HT1080 (cell line): ENCODE measurements at places on chromosomes 5 and 9. TPM values are rescaled to one million over a fixed set of nuclear protein-coding genes. Genes with fewer than 3 reads are reported as not detected.

DNA sequence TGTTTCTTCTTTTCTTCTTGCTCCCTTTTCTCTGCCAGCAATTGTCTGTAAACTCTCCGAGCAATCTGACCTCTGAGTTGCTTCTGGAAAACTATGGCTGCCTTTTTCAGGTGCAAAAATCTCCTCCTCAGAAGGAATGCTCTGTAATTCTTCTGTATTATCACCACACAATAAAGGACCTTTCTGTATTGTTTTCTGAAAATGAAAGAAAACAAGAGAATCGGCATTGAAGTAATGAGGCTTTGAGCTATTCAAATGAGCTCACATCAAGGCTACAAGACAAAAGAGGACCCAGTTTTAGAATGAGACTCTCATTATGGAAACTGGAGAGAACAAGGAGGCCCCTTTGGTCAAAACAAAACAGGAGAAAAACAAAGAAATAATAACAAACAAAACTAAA is 86.2 kb upstream of the RETREG1 start:
- DNase-seq = no peak

DNA sequence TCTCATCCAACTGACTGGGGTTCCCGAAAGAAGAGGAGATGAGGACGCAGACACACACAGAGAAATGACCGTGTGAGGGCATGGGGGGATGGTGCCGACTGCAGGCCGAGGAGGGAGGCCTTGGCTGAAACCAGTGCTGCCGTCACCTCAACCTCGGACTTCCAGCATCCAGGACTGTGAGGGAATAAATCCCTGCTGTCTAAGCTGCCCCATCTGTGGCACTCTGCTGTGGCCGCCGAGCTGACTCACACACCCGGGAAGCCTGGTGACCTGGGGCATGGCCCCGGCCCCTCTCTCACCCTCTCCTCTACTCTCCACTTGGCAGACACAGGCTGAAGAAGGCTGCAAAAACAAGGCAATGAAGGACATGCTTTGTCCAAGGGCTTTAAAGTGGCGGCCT is 4.4 kb upstream of the COL5A1 start:
- DNase-seq = peak; percentile 47

GRCh38 chr5:106873568-106873967 is 797.2 kb downstream of the EFNA5 start:
- DNase-seq = peak; percentile 42

GRCh38 chr9:125241863-125242739 is 958 bp upstream of the HSPA5 start:
- no peak for DNase-seq

- DNase-seq = no peak
Measured at GRCh38 chr9:122392714-122393113, 21.9 kb downstream of the PTGS1 start.

DNA sequence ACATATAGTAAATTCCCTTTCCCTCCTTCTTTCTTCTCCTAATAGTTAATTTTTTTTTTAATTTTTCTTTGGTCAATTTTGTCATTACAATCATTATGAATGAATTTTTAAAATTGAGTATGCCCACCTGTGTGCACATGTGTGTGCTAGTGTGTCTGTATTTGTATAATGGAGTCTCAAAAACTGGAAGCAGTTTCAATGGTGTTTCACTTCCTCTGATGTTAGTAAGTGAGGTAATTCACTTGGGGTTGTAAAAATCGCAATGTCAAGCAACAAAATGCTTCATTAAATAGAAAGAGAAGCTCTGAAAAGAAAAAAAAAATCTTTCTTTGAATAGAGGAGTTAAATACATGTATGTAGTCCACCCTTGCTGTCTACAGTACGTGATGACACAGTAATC is 1467.6 kb upstream of the NUDT12 start:
- no peak for DNase-seq

- DNase-seq = no peak
Measured at GRCh38 chr5:169942181-169942580, 38.1 kb downstream of the INSYN2B start.

DNA sequence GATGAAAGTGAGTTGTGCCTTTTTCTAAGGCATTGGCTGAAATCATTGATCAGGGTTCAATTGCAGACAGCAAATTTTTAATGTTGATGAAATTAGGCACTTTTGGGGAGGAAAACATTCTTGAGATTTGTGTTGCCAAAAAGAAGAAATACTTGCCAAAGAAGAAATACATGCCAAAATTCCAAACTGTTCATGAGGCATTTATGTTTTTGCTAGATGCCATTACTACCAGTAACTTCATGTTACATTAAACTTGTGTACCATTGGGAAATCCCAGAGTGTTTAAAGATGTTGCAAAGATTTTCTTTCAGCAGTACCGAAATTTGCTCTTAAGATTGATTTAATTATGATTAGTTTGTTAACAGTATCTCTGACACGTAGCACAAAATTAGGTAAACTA is 7.0 kb downstream of the XRCC4 start:
- no peak for DNase-seq

GRCh38 chr5:93636837-93637236 is 53.8 kb downstream of the NR2F1 start:
- no peak for DNase-seq

- DNase-seq = no peak
Measured at GRCh38 chr9:80062567-80062966, 490.8 kb downstream of the TLE4 start.

DNA sequence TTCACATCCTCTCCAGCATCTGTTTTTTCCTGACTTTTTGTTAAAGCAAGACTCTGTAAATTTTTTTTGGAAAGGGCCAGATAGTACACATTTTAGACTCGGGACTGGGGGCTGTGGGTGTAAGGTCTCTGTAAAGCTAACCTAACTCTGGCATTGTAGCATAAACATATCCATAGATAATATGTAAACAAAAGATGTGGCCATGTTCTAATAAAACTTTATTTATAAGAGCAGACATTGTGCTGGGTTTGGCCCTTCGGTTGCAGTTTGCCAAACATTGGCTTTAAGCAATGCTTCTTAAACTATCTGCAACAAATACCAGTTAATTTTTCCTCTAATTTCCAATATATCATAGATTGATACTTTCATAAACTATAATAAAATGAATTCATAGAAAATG is 605.2 kb downstream of the EBF1 start:
- no peak for DNase-seq

DNA sequence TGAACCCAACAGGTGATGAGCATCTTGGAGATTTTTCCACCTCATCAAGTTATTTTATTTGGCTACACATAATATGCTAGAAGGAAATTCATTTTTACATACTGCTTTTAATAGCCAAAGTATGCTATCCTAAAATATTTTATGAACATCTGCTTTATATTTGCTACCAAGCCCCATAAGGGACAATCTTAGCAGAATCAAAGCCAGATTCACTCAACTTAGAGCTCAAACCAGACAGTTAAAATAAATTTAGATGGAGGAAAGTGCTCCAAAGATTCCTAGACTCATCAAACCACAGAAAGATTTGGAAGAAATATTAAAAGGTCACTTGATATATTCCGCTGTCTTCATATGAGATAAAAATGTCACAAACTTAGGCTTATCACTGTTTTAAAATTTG is 637.1 kb upstream of the CCNG1 start:
- no peak for DNase-seq

DNA sequence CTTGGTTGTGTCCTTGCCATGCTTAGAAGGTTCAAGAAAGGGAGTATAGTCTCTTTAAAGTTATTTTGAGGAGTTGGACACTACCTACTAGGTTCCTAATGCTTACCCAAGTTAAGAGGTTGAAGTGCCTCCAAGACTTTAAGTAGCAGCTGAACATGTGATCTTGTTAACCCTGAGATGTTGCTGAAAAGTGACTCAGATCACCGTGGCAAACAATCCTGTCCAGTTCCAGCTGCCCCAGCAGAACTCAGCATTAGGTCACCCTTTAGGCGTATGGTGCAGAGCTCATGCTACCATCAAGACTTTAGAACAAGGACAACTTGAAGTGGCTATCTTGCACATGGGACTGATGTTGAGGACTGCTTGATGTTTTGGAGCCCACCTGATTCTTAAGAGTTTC is 22.5 kb downstream of the ZNF462 start:
- DNase-seq = peak; percentile 89

- DNase-seq = no peak
Measured at GRCh38 chr9:27634879-27635278, 61.6 kb upstream of the C9orf72 start.

DNA sequence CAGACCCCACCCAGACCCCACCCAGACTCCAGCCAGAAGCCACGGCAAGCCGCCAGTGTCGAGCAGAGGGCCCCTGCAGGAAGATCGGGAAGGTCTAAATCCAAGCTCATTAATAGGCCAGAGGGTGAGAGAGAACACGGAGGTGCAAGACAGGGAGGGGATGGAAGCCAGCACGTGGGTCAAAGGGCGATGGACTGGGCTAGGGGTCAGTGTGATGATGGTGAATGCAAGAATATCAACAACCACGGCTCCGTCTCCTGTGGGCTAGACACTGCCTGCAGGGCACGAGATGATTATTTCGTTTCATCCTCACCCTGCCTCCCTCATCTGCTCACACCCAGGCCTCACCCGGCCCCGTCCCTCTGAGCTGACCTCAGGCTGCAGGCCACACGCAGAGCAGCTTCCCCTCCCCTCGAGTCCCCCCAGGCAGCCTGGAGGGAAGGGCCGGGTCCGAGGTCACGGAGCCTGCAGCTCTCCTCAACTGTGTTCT is 122.0 kb downstream of the COL23A1 start:
- DNase-seq = no peak

DNA sequence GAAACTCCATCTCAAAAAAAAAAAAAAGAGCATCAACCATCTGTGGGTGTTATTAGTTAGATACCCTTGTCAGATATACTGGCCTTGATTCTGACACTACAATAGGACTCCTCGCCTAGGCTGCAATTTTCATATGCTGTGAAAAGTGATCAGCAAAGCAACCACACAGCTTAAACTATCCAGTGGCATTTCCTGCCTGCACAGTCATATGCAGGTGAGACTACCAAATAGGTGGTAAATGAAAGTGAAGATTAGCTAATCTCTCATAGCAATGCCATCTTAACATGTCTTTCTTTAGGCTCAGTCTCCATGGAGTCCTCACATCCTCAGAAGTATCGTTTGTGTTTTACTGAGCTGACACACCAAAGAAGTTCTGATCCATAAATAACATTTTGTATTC is 40.8 kb downstream of the GRAMD2B start:
- DNase-seq = no peak

DNA sequence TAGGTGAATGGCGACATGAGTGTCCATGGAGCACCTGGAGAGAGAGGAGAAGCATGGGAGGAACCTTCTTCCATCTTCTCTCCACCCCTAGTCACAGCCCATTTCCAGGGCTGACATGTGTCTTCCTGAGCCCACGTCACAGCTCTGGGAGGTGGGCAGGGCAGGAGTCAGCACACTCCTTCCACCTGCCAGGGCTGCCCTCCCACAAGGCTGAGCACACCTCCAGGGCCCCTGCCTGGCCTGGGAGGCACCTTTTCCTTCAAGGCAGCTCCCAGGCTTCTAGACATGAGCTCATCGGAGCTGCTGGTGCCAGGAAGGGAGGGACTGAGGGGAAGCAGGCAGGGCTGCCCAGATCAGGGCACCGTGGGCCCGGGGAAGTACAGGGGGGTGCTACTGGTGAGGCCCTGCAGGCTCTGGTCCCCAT is 13.6 kb upstream of the SYNPO start:
- DNase-seq = no peak

- DNase-seq = no peak
Measured at GRCh38 chr9:120507936-120508510, 71.9 kb downstream of the CDK5RAP2 start.

GRCh38 chr9:76516871-76517270 is 57.9 kb downstream of the GCNT1 start:
- no peak for DNase-seq

DNA sequence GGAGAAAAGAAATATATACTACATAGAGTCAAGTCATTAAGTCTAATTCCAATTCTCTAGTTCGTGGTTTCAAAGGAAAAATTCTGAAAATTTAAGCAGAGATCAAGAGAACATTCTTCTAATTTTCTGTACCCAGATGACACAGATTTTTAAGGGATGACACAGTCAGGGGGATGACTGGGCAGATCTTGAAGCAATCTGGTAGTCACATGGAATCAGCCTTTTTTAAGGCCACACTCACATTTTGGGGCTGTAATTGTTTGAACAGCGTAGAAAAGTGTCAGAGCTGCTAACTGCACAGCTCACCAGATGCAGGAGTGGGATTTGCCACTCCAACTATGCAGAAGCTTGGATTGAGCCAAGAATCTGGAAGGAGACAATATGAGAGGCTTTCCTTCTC is 20.4 kb downstream of the PDE4D start:
- DNase-seq = peak; percentile 57

GRCh38 chr5:42858687-42859086 is 47.0 kb upstream of the SELENOP start:
- DNase-seq = no peak

DNA sequence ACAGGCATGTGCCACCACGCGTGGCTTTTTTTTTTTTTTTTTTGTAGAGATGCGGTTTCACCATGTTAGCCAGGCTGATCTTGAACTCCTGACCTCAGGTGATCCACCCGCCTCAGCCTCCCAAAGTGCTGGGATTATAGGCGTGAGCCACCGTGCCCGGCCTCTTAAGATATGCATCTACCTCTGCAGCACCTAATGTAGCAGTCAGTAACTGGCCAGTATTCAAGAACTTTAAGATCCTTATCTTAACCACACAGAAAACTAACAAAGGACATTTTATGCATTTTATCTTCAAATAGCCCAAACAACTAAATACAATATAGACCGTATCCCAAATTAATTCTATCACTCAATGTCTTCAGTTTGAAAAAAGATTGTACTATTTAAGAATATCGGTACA is 618.7 kb downstream of the TLE1 start:
- DNase-seq = no peak

- DNase-seq = peak; percentile 44
Measured at GRCh38 chr5:17185773-17186172, 31.7 kb upstream of the BASP1 start.

DNA sequence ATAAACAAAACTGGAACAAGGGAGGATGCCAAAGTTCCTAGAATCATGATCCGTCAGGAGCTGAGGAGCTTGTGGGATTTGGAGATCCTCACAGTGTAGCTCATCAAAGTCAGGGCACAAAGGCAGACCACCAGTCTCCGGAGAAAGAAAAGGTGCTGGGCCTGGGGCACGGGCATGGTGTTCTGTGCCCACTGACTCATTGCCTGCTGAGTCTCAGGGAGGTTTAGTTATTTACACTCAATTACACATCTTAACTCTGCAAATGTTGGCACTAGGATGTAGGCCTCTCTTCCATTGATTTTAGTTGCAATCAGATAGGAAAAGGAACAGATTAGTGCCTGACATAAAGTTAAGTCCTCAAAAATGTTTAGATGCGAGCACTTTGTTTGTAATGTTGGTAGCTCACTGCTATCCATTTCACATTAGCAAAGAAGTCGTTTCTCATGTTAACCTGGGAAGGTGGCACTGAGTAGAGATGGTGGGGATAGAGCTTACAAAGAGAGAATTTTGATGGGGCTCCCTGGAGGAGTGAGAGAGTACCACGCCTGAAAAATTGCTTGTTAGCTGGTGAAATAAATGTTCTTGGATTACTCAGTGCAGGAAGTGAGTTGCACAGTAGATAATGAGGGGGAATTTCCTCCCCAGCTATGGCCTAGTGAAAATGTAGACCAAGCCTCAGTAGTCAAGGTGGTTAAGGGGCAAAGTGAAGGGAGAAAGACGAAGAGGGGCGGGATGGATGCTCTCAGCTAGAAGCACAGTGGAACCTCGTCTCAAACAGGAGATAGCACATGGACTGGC is 109.5 kb upstream of the CD180 start:
- DNase-seq = peak; percentile 55

- peak; percentile 23 for DNase-seq
Measured at GRCh38 chr5:2746561-2747032, 4.9 kb downstream of the IRX2 start.

The LCN9 gene
- not detected in 2 replicates for total RNA-seq

The BTNL3 gene
- not detected in 2 replicates for total RNA-seq

The ZFAND5 gene
- 93.4 and 112 TPM in 2 replicates for total RNA-seq

The ASPN gene
- not detected in 2 replicates for total RNA-seq

The STPG3 gene
- total RNA-seq = not detected in 2 replicates
